Activated CD4-positive, alpha-beta T cell treated with anti-CD3 and anti-CD28 coated beads, Interleukin-10, Interleukin-2, amounts not matched to agents 100 ng/mL and 50 ng/mL, durations not matched to agents 16 hours and 8 hours (primary cell): ENCODE measurements at places on chromosomes 4 and X.
A peak's percentile ranks its signal among the peaks of the same experiment; 100 is the strongest.

GRCh38 chr4:148060264-148061140 is 328.6 kb downstream of the ARHGAP10 start:
- peak; percentile 23 for DNase-seq

DNA sequence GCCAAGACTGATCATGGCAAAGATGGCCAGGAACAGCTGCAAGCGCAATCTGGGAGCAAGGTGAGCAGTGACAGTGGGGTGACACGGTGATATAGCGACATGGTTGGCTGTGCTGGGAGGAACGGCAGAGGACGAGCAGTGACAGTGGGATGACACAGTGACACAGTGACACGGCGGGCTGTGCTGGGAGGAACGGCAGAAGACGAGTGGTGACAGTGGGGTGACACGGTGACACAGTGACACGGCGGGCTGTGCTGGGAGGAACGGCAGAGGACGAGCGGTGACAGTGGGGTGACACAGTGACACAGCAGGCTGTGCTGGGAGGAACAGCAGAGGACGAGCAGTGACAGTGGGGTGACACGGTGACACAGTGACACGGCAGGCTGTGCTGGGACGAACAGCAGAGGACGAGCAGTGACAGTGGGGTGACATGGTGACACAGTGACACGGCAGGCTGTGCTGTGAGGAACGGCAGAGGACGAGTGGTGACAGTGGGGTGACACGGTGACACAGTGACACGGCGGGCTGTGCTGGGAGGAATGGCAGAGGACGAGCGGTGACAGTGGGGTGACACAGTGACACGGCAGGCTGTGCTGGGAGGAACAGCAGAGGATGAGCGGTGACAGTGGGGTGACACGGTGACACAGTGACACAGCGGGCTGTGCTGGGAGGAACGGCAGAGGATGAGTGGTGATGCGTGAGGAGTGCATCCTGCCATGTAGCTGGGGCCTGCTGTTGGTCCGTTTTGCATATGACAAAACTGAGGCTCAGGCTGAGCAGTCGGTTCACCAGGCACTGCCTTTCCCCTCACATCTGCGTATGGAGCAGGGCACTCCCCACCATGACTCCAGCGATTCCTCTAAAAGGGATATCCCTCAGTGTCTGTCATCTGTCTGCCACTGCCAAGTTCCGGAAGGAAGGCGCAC is 36.0 kb upstream of the MXD4 start:
- DNase-seq, result no peak

DNA sequence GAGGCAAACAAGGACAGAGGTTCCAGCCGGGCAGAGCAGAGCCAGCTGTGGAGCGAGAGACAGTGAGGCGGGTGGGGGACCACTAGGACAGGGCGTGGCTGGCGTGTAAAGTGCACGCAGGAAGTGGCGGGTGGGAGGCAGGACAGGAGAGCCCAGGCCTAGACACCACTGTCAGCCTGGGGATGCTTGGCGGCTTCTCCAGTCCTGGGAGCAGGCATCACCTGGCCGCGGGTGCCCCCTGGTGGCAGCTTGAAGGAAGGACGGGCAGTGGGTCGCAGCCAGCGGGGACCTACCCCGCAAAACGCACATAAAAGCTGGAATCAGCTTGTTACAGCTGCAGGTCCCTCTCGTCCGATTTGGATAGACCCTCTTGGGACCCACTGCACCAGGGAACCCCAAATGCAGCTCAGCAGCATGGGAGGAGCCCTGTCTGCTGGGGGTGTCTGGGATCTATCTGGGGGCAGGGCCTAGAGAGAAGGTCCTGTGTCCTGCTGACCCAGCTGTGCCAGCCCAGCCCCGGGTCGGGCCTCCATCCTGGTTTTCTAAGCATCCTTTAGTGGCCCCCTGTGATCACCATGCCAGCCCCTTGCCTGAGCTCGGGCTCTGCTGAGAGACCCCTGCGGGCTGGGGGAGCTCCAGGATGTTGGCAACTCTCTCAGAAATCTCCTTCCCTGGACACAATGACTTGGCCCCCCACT is 57.7 kb downstream of the WFS1 start:
- DNase-seq, result peak; percentile 86

GRCh38 chrX:80207327-80207726 is 192.8 kb downstream of the TBX22 start:
- DNase-seq, result no peak

GRCh38 chr4:20496068-20496467 is 204.2 kb upstream of the PACRGL start:
- no peak for DNase-seq
